ENCODE measurements at places on chromosomes 1 and 21.

GRCh38 chr1:84862810-84863251 lies 30.2 kb downstream of the LPAR3 start:
- DNase-seq, result peak; percentile 81

DNA sequence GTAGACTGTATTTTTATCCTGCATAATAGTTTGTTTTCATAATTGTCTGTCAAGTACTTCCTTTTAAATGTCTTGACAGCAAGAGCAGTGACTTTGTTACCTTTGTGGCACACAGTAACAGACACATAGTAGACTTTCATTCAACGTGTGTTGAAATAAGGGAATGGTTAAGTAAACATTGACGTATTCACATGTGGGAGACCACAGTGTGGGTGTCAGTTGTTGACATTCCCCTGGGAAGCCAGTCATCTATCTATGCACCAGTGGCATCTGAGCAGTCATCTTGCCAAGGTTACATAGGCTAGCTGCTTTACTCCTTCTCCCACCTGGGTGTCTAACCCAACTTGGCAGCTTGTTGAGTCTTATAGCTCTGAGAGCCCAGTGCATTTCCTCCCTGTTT lies 1.4 kb upstream of the NUP133 start:
- no peak for DNase-seq

- no peak for DNase-seq
These were observed 57.8 kb downstream of the TMEM53 start for GRCh38 chr1:44616284-44616990.

GRCh38 chr1:85358702-85359438 lies 82.4 kb upstream of the BCL10 start:
- DNase-seq, result no peak

- DNase-seq, result no peak
These were observed 12.5 kb upstream of the KPRP start for GRCh38 chr1:152745289-152745704.

DNA sequence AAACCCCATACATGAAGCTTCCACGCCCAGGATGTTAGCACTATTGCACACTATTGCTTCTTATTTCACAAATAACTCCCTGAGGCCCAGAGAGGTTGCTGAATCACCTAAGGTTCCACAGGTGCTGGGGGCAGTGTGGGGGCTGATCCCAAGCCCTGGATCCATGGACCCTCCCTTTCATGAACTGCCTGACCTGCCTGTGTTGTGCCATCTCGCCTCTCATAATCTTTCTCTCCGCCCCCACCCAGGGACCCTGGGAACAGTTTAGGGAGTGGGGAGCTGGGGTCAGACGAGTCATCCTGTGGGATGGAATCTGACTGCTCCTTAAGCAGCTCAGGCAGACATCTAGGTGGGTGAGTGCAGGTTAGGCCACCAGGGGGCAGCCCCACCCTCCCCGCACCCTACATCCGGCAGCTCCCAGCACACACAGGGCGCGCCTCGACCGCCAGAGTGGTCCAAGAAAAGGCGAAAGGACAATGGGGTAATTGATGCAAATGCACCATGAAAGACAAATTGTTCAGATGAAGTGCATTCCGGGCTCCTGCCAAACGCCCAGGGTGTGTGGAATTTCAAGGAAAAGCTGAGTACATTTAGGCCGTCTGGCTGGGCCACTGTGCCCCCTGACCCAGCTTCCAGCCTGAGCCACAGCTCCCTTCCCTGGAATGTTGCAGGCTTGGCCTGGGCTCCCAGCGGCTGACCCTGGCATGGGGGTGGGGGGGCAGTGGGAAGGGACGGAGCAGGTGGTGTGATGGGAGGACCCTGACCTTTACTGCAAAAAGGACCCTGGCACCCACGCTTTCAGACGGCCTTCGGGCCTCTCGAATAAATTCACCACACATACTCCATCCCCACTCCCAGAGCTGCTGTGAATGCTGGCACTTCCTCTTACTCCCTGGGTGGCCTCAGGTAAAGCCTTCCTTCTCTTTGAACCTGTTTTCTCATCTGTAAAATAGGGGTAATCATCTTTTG lies 20.8 kb downstream of the PHLDA3 start:
- DNase-seq, result peak; percentile 55

DNA sequence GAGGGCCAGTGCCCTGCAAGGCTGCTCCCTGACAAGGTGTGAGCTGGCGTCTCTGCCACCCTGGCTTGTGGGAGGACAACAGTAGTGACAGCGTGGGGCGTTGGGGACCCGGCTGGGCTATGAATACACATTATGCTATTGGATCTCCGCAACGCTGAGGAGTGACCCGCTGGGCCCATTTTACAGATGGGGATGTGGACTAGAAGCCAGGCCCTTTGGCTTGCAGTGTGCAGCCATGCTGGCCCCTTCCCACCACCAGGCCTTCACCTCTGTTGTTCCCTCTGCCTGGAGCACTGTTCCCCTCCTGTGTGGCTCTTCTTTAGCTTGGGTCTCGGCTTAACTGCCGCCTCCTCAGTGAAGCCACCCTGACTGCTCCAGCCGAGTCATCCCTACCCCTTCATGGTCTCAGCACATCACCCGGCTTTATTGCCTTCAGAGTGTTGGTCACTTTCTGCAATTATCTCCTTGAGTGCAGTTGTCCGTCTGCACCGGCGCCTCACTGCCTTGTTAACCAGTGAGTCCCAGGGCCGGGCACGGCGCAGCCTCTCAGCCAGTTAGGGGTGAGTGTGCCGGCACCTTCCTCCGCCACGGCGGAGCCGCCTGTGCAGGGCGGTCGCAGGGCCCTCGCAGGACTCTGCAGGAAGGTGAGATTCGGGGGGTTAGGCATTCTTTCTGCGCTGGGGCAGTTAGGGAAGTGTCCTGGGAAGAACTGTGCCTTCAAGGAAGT lies 84.4 kb upstream of the ACTL8 start:
- DNase-seq, result no peak

GRCh38 chr1:43708002-43708410 lies 670 bp downstream of the ST3GAL3 start:
- DNase-seq, result no peak

DNA sequence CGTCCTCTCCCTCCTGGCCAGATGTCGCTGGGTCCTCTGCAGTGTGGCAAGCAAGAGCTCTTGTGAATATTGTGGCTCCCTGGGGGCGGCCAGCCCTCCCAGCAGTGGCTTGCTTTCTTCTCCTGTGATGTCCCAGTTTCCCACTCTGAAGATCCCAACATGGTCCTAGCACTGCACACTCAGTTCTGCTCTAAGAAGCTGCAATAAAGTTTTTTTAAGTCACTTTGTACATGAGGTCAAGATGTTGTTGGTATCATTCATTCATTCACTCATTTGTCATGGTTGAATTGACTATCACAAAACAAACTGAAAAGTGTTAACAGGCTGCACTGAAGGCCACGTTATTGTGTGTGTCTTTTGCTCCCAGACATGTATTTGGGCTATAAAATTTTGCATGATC lies 8.2 kb upstream of the PADI6 start:
- no peak for DNase-seq

DNA sequence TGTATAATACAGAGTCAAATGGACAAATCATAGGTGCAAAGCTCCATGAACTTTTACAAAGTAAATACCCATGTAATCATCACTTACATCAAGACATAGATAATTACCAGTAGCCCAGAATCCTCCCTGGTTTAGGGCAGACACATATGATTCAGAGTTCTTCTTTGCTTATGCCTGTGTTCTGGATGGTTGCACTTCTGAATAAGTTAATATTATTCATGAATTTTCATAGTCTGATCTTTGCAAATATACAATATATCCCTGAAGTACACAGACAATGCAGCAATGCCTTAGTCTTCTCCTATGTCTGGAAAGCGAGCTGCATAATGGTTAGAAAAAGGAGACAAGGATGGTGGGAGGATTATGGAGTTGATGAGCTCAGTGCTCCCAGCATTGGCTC lies 122.4 kb upstream of the PLXNA2 start:
- DNase-seq, result no peak

DNA sequence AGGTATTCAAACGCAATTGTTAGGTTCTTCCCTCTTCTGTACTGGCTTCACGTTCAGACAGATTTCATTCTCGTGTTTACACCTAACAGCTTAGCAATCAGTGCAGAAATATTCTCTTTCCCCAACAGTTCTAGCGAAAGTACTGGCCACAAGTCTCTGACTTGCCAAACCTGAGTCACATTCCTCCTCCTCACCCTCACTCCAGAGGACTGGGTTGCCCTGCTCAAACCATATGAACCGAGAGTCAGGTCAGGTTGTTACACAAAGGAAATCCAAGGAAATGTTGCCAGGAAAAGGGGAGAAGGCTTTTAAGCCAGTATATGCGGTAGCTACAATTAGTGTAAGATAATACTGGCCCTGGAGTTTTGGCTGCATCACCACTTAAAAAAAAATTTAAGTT lies 282.5 kb downstream of the RGS7 start:
- no peak for DNase-seq

- no peak for DNase-seq
These were observed 42.8 kb upstream of the IFI44L start for GRCh38 chr1:78577257-78578100.

GRCh38 chr1:201022820-201023516 lies 546 bp downstream of the KIF21B start:
- peak; percentile 47 for DNase-seq

DNA sequence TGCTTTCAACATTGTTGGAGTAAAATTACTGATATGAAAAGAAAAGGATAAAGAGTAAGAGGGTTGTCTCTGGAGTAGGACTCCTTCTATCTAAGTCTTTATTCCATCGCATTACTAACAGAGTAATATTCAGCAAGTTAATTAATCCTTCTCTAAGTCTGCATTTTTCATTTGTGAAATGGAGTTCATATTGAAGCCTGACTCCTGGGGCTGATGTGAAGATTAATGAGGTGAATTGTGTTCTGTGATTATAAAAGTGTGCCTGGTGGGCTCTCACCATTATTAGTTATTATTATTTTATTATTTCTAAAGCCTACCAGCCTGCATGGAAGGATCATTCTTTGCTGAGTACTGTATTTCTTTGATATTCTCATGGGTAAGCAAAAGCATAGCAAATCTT lies 1096.7 kb downstream of the KCNT2 start:
- DNase-seq, result no peak

DNA sequence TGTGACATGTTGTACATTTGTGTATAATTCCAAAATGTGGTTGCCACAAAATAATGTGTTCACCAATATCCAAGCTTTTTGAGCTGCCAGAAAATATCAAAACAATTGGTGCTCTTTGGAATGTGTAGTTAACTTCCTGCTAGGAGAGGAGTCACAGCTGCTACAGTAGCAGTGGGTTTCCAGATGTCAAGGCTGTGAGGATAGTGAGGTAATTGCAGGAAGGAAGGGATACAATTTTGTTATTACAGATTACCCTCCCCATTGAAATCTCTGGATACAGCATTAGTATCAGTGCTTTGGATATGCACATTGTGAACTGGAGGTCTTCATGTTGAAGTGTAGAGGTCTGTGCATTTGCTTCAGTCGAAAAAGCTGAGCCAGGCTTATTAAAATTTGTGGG lies 253.2 kb downstream of the PTPRC start:
- no peak for DNase-seq

DNA sequence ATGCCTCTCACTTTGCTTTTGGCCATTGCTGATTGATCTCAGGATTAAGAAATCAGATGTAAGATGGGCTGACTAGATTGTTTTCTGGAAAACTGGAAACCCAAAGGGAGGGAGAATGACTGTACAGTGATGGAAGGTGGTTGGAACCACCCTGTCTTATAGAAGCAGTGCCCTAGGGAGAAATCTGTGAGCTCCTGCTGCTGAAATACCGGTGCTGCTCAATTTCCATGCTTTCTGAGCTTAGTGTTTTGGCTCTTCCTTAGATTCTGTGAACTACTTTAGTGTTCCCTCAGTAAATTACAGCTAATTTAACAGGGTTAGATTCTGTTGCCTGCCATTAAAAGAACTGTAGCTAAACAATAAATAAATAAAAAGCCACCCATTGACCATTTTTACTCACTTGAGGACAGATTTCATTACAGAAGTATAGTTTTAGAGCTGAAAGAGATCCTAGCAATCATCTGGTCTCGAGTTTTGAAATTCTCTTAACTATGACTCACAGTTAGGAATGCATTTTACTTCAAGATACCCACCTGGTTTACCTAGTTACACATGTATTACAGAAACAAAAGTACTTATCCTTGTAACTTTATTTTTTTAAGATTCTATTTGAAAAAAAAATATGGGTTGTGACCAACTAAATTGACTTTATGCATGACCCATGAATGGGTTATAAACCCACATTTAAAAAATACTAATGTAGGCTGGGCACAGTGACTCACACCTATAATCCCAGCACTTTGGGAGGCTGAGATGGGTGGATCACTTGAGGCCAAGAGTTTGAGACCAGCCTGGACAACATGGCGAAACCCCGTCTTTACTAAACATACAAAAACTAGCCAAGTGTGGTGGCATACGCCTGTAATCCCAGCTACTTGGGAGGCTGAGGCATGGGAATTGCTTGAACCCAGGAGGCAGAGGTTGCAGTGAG lies 33.2 kb downstream of the CAMSAP2 start:
- no peak for DNase-seq

GRCh38 chr1:160206036-160206389 lies 829 bp downstream of the PEA15 start:
- DNase-seq, result peak; percentile 61

DNA sequence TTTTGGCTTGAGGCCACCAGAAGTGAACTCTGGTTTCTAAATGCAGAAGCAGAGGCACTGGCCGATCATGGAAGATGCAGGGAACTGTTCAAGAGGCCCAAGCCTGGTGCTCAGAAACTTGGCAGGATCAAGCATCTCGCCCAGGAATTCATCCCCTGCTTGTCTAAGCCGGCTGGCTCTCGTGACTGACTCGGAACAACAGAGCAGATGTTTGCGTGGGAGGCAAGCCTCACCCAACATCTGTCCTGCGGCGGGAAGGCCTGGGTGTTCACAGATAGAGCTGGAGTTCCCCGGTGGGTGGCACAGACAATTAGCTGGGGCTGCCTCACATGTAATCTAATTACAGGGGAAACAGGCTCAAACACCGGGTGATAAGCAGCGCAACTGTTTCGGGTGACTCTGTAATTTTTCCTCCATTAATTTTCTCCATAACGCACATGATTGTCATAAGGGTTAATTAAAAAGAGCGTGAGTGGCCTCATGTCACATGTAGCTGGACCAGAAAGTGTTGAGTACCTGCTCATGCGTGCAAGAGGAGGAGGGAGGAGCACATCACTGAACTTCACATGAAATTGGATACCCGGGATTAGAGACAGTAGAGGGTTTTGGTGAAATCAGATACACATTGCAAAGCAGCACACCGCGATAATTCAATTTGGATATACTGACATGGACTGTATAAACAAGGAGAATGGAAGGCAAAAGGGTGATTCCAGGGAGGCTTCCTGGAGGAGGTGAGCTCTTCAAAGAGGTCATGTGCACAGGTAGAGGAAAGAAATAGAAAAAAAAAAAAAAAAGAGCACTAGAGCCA lies 180.0 kb downstream of the ETS2 start:
- DNase-seq, result peak; percentile 11

DNA sequence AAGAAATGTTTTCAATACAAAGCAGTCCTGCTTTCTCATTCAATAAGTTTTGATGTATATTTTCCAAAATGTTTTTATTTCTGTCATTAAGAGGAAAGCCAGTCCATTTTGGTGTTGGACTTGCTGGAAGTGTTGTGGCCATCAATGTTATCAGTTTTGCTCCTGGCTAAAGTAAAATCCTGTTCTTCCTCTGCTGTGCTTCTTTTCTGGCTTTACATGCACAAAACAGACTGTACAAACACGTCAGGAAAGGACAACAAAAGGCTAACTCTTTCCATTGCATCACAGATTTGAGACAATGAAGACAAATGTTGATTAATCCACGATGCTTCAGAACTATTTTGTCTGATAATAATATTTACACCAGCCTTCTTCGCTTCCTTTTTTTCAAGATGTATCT lies 735.4 kb downstream of the LTN1 start:
- DNase-seq, result no peak
